ENCODE measurements at places on chromosomes 3 and 15.

DNA sequence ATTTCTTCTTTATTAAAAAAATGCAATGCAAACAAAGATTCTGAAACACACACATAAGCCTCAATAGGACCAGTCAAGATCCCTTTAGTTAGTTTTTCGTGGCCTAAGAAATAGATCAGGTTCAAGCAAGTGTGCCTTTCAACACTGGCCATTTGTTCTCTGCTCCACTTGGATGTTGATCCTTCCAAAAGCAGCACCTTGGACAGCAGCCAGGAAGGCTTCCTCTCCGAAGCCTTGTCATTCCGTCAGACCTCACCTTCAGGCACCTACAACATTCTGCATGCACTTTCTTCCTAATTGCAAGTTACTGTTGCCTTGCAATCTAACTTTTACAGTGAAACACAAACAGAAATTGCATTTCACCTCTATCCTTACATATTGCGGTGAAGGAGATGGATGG lies 155.9 kb upstream of the FEZF2 start:
- DNase-seq = peak; percentile 80

- DNase-seq = no peak
Measured at GRCh38 chr3:88996691-88997090, 110.7 kb upstream of the EPHA3 start.

GRCh38 chr3:121670676-121671075 lies 10.0 kb upstream of the HCLS1 start:
- DNase-seq = no peak

DNA sequence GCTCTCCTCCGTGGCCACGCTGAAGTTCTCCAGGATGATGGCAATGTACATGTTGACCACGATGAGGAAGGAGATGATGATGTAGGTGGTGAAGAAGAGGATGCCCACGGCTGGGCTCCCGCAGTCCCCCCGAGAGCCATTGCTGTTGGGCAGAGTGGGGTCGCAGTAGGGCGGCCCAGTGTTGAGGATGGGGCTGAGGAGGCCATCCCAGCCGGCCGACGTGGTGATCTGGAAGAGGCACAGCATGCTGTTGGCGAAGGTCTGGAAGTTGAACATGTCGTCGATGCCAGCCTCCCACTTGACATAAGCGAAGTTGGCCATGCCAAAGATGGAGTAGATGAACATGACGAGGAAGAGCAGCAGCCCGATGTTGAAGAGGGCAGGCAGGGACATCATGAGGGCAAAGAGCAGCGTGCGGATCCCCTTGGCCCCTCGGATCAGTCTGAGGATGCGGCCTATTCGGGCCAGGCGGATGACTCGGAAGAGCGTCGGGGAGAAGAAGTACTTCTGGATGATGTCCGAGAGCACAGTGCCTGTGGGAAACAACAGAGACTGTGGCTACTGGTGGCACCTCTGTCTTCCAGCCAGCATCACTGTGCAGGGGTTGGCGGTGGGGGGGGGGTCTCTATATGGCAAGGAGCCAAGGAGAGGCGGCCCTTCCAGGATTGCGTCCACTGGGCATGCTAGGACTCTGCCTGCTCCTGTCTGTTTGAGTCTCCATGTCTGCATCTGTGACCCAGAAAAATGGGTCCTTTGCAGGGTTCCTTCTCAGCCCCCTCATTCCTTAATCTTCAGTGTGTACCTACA lies 55.1 kb downstream of the EXOG start:
- DNase-seq = no peak

DNA sequence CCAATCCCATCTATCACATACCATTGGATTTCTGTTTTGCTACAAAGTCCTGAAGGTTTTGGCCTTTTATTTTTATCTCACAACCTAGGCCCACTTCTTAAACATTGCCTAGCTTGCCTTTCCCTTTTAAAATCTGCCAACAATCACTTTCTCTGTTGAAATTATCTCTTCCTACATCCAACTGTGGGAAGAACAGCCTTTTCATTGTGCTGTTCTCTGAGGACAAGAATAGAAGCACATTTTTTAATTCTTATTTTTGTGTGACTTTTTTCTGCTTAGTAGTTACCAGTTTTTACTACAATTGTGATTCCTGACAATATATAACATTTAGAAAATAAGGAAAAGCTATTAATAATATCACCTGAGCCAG lies 159.2 kb downstream of the CNTN6 start:
- DNase-seq = no peak

DNA sequence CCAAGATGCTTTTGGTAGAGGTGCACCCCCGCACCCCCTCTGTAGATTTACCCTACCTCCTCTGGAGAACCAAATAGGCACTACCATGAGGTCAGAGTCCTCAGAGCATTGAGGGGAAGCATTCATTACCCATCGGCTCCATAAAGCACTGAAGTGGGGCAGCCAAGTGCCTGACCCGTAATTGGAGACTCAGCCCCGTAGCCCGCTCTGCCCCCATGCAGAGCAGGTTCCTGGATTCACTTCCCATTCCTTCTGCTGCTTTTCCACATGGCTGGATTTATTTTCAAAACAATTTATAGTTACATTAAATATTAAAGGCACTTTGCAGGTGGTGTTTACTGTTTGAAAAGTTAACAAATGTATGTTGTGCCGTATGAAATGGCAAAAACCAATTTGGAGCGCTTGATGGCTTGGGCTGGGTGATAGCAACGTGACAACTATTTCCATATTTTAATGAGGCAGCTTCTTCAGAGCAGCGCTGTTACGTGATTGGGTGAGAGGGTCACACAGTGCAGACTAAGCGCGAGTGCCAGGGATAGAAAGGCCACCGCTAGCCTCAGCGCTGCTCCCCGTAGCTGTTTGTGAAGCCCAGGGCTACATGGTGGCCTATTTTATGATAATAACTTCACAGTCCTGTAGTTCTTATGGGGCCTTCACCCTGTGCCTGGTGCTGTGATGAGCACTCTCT lies 373.8 kb upstream of the PROK2 start:
- DNase-seq = no peak

- peak; percentile 53 for DNase-seq
Measured at GRCh38 chr3:150169330-150169940, 198.7 kb upstream of the PFN2 start.

- DNase-seq = peak; percentile 67
Measured at GRCh38 chr3:23079976-23080375, 123.2 kb upstream of the UBE2E2 start.

DNA sequence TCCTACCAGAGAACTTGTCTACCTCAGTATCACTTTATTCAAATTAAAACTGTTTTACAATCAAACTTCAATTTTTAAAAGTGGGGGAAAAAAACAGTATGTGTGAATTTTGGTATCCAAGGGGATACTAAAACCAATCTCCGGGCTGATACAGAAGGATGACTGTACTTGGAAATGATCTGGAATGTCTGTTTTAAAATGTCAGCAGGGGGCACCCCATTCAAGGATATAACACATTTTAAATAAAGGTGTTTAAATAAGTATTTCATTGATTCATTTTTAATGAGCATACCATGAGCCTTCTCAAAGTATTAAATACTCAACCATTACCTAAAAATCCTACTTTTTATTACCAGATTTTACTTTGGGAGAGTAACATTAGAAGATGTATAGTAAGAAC lies 67.9 kb downstream of the ULK4 start:
- DNase-seq = peak; percentile 44

- peak; percentile 17 for DNase-seq
Measured at GRCh38 chr3:32743934-32744333, 58.9 kb downstream of the CNOT10 start.

DNA sequence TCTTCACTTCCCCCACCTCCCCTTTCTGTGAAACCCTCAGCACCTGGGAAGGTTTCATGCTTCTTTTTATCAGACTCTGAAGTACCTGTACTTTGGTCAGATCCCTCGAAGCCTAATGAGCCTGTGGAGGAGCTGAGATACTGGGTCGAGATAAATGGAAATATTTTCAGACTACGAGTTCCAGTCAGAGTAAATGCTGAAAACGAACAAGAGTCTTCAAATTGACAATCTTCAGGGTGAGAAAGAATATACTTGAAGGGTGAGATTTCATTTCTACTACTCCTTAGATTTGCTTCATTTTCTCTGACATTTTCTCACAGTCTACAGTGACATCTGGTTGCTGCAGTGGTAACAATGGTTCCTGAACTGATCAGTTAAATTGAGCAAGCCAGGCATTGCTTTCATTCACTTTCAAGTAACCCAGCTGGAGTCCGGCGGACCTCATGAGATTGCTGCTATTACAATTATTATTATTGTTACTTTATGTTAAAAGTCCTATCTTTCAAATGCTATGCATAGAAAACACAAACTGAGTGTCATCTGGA lies 337.2 kb downstream of the VGLL3 start:
- no peak for DNase-seq

DNA sequence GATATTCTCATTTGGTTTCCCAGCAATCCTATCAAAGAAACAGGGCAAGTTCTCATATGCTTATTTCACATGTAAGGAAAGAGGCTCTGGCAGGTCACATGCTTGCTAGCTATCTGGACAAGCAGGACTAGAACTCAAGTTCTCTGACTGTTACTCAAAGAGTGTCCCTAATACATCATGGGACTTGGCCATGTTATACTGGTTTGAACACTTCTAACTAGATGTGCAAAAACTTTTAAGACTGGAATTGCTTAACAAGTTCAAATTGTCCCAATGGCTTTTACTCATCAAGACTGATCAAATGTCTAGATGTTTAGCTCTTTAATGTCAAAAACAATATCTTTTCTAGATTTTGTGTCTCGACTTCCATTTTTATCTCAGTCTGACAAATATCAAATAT lies 6.8 kb downstream of the GATM start:
- no peak for DNase-seq

GRCh38 chr3:39541917-39542329 lies 74.4 kb downstream of the MOBP start:
- peak; percentile 53 for DNase-seq

DNA sequence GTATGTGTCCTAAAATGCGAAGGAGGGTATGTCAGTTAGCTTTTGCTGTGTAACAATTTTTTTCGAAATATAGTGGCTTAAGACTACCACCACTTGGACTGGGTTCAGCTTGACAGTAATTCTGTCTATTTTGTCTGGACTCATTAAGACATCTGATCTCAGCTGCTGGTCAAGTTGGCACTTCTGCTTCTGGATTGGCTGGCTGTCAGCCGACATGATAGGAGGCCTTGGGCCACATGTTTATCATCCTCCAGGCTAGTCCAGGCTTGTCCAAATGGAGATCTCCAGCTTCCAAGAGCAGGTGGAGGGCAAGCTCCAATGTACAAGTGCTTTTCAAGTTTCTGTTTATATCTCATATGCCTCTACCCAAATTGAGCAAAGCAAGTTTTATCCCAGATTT lies 95.9 kb downstream of the GALK2 start:
- no peak for DNase-seq

- no peak for DNase-seq
Measured at GRCh38 chr3:136958939-136959338, 1.2 kb downstream of the IL20RB start.

- DNase-seq = no peak
Measured at GRCh38 chr15:36401586-36401966, 177.8 kb upstream of the CDIN1 start.

DNA sequence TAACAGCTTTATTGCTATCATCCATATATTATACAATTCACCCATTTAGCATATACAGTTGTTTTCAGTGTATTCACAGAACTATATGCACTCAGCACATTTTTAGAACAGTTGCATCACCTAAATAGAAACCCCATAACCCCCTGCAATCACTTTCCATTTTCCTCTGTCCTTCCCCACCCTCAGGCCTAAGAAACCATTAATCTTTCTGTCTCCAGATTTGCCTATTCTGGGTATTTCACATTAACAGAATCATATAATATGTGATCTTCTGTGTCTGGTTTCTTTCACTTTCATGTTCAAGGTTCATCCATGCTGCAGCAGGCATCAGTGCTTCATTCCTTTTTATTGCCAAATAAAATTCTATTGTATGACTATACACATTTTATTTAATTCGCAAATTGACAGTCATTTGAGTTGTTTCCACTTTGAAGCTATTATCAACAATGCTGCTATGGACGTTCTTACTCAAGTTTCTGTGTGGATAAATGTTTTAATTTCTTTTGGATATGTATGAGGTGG lies 39.8 kb downstream of the ADAMTS17 start:
- DNase-seq = no peak

GRCh38 chr3:61725851-61726333 lies 164.5 kb downstream of the PTPRG start:
- DNase-seq = no peak

- no peak for DNase-seq
Measured at GRCh38 chr3:132661101-132661500, 972 bp downstream of the UBA5 start.

DNA sequence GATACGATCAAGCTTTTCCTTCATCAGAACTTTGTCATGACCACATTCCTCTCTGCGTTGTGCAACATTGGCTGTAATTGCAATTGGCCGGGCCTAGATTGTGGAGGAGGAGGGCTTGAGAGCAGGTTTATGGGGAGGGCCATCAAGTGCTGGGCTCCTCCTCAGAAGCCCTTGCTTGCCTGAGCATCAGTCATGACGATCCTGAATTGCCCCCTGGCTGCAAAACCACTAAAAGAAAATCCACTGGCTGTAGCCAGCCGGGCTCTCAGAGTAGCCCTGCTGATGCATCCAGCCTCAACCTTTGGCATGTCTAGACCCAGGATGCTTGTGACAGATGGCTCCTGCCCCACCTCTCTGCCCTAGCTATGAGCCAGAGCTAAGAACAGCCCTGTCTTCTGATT lies 13.4 kb upstream of the TRH start:
- DNase-seq = no peak

GRCh38 chr3:128307781-128308469 lies 154.6 kb downstream of the EEFSEC start:
- DNase-seq = no peak

GRCh38 chr15:69380100-69380725 lies 33.9 kb upstream of the KIF23 start:
- DNase-seq = no peak

DNA sequence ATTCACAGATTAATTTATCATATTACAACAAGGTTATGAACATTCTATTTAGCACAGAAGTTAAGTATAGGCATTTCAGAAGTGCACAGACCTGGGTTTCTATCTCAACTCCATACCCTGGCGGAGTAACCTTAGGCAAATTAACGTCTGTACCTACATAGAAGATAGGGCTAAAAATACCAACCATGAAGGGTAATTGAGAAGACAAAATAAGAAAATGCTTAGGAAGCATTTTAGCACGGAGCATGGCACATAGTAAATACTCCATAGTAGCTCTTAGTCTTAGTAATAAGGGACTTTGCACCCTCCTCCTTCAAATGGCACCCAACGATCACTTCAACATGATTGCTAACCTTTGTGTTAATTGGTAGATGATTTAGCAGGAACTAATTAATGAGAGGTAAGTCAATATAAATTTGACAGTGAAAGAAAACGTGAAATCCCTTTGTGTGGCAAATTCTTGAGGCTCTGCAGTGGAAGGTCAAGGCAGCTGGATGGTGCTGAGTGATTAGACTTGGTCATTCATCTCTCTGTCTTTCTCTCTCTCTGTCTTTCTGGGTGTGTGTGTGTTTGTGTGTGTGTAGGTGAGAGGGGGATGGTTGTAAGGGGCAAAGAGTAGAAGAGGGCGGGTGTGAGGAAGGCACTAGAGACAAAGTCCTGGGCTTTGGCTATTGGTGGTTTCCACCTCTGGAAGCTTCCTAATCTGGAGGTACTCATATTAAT lies 131.1 kb upstream of the PHLDB2 start:
- DNase-seq = no peak
